Activated CD8-positive, alpha-beta memory T cell treated with anti-CD3 and anti-CD28 coated beads for 48 hours (primary cell): ENCODE measurements at places on chromosomes 7 and 10.
A peak's percentile ranks its signal among the peaks of the same experiment; 100 is the strongest.

GRCh38 chr7:41705109-41705901 is 2.4 kb upstream of the INHBA start:
- DNase-seq, result peak; percentile 13

- DNase-seq, result no peak
Measured at GRCh38 chr10:13402021-13402420, 53.9 kb upstream of the SEPHS1 start.

- DNase-seq, result no peak
Measured at GRCh38 chr10:87782721-87783120, 35.3 kb downstream of the ATAD1 start.

- DNase-seq, result peak; percentile 54
Measured at GRCh38 chr10:45000752-45001380, at the start of gene ZNF22. Gene ZNF22, plus strand, starts transcription at chr10:45000923. Its CDS starts 2,446 bp downstream, at chr10:45003369.

DNA sequence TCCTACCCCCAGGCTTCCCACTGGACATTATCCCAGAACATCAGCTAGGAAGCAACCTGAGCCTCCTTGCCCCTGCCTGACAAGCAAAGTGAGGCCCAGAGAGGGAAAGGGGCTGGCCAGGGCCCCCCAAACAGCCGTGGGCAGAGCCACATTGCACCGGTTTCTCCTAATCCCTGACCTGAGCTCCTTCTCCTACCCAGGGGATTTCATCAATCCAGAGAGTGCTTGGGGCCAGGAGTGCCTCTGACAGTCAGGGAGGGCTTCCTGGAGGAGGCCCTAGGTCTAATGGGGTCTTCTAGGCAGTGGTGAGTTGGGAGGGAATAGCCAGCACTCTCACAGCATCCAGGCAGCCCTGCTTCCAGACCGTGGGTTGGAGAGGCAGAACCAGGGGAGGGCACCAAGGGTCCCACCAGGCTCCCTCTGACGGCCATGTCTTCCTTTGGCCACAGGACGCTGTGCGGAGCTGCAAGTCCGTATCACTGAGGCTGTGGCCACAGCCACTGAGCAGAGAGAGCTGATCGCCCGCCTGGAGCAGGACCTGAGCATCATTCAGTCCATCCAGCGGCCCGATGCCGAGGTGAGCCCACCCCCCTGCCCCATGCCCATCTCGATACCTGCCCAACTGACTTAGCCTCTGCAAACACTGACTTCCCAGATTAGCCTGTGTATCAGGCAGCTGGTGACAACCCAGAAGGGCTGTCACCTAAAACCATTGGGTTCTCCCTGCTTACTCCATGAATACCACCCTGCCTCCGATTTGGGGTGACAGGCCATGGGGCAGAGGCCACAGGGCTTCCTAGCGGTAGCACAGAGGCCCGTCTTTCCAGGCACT is 13.5 kb upstream of the SH2B2 start:
- no peak for DNase-seq

- no peak for DNase-seq
Measured at GRCh38 chr10:117936976-117937375, 109.8 kb downstream of the RAB11FIP2 start.

DNA sequence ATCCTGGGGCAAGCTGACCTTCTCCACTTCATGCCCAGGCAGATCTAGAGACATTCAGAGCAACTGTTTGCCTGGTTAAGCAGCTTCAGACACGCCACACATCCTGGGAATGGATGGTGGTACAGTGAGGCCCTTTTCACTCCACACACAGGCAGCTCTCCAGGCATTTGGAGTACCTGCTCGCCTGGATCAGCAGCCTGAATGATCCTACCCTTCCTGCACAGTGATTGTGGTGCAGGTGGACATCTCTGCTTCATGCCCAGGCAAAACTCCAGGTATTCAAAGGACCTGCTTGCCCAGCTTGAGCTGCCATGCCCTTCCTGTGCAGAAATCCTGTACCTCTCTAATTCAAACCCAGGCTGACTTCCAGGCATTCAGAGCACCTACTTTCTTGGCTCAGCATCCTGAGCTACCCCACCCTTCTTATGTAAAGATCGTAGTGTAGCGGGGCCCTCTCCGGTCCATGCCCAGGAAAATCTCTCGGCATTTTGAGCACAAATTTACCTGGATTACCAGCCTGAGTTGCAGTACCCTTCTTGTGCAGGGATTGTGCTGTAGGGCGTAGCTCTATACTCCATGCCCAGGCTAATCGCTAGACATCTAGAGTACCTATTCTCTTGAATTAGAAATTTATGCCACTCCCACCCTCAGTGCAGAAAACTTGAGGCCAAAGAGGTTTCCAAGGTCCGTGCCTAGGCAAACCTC is 972.8 kb downstream of the ANKRD7 start:
- DNase-seq, result no peak

GRCh38 chr7:104179178-104179577 is 28.6 kb downstream of the ORC5 start:
- DNase-seq, result no peak

DNA sequence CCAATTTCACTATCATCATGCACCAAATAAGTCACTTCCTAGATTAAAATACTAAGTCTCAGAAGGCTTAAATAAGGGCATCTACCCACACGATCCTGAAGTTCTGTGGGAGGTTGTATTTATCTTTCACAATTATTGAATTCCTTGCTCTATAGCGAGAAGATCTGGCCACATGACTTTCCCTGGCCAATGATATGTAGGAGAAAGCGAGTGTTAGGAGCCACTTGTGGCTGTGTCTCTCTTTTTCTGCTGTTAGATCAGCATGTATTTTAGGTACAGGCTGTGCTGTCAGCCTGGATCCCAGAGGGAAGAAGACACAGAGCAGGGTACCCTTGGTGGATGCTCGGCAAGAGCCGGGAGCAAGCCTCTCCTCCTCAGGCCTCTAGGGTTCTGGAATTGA is 131.3 kb upstream of the DPP6 start:
- no peak for DNase-seq

GRCh38 chr7:85081846-85082245 is 105.0 kb downstream of the SEMA3D start:
- no peak for DNase-seq

DNA sequence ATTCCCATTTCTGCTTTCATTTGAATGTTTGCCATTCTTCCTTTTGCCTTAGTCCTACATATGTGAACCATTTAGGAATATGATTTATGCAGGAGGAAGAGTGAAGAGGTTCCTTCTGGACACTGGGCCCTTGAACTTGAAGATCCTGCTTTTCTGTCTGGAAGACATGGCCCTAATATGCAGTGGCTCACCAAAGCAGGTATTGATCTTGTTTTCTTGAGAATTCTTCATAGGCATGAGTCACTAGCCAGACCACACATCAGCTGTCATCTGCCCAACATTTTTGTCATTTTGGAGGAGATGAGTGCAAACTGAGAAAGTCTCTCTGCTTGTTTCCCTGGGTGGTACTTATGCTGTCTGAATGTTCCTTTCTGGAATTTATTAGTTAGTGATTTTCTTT is 382.6 kb downstream of the LRMDA start:
- no peak for DNase-seq

DNA sequence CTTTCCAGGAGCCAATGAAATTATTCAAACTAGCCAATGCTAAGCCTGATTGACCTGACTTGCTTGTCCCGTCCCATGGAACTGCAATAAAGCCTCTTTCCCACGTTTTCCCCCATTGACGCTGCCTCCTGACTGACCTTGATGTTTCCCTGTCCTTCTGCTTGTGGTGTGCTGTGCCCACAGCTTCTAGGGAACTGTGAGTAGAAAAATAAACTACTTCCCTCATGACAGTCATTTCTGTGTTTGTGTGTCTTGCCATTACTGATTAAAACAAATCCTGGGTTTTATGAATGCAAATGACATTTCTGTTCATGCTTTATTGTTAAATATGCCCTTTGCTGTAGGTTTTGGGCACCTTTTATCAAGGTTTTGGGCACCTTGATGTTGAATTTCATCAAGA is 91.3 kb upstream of the ABI1 start:
- DNase-seq, result no peak

GRCh38 chr10:31133792-31134310 is 102.2 kb upstream of the ZNF438 start:
- peak; percentile 32 for DNase-seq

DNA sequence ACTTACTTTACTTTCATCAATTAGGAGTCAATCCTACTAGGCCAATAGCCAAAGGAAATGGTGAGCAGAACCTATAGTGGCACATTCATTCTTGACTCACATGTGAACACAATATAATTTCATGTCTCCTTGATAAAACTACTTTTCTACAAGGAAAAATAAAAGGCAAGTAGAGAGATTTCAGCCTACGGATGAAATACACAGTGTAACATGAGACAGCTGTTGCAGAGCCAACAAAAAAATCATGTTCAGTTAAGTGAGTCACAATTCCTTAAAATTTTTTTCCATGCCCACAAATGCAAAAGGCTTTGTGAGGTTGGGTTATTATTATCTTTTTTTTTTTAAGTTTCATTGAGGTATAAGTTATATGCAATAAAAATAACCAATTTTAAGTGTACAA is 54.8 kb downstream of the GPR141 start:
- DNase-seq, result no peak
